ENCODE measurements at places on chromosomes 11 and 22.

DNA sequence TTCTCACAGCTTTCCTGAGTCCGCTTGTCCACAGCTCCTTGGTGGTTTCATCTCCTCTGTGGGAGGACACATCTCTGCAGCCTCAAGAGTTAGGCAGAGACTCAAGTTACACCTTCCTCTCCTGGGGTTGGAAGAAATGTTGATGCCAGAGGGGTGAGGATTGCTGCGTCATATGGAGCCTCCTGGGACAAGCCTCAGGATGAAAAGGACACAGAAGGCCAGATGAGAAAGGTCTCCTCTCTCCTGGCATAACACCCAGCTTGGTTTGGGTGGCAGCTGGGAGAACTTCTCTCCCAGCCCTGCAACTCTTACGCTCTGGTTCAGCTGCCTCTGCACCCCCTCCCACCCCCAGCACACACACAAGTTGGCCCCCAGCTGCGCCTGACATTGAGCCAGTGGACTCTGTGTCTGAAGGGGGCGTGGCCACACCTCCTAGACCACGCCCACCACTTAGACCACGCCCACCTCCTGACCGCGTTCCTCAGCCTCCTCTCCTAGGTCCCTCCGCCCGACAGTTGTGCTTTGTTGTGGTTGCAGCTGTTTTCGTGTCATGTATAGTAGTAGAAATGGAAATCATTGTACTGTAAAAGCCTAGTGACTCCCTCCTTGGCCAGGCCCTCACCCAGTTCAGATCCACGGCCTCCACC lies 11.7 kb downstream of the RASD2 start:
- DNase-seq, result no peak

- DNase-seq, result peak; percentile 21
Observed at GRCh38 chr22:47568700-47569099, 806.2 kb downstream of the TBC1D22A start.

DNA sequence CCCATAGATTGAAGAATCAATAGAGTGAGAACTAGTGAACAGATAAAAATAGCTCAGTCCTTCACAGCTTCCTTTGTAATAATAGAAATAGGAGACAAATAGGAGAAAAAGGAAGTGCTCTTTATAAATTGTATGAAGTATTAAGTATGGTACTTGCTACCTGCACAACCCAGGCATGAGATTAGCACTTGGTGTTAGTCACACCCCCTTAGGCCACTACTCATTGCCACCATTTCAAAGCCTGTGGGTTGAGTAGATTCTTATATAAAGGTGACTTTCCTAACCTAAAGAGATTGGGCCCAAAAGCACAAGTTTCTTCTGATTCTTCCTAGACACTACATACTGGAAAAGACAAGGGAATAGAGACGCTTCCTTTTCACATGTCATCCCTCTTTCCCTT lies 37.7 kb upstream of the ADORA2A start:
- no peak for DNase-seq

- DNase-seq, result peak; percentile 79
Observed at GRCh38 chr22:43343262-43343669, at the start of gene SCUBE1. Gene SCUBE1, minus strand, starts transcription at chr22:43343372. Its CDS starts 111 bp downstream, at chr22:43343261.

DNA sequence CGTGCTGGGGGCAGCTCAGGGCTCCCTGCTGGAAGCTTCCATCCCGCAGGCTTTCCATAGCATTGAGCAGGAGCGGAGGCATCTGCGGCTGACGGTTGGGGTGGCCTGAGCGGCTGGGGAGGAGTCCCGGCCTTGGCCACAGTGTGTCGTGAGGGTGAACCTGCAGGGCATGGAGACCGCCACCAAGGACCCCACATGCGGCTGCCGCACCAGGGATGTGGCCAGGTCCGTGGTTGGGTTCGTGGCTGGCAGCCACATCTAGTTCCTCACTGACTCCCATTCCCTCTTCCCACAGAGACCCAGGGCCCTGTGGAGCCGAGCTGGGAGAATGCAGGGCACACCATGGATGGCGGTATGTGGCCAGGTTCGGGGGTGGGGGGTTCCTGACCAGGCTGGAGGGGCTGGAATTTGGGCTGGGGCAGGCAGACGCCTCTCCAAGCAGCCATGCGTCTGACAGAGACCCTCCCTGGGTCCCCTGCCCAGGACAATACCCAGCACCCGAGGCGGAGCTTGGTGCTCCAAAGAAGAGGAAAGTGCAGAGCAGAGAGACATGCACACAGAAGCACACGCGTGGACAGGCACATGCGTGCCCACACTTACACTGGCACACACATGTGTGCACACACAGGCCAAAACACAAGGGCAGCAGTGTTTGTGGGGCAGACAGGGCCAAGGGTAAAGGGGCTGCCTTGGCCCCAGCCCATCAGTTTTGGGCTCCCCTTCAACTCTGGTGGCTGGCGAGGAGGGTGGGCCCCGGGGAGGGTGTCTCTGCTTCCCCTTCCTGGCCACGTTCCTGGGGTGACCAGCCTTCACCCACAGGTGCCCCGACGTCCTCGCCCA lies 2.7 kb downstream of the MUC5B start:
- DNase-seq, result peak; percentile 53

DNA sequence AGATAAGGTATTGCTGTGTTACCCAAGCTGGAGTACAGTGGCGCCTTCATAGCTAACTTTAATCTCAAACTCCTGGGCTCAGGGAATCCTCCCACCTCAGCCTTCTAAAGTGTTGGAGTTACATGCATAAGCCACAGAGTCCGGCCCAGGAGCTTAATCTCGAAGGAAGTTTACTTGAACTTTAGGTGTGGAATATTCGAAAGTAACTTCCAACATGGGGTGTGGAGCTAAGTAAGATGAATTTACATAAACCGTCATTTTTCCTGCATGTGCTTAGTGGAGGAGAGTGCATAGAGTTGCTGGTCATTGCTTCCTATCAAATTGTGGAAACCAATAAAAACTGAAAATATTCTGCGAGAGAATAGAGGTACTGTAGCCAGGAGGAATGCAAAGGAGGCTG lies 1.5 kb downstream of the ATG13 start:
- DNase-seq, result no peak

- no peak for DNase-seq
Observed at GRCh38 chr11:76459299-76459698, 14.5 kb downstream of the EMSY start.

DNA sequence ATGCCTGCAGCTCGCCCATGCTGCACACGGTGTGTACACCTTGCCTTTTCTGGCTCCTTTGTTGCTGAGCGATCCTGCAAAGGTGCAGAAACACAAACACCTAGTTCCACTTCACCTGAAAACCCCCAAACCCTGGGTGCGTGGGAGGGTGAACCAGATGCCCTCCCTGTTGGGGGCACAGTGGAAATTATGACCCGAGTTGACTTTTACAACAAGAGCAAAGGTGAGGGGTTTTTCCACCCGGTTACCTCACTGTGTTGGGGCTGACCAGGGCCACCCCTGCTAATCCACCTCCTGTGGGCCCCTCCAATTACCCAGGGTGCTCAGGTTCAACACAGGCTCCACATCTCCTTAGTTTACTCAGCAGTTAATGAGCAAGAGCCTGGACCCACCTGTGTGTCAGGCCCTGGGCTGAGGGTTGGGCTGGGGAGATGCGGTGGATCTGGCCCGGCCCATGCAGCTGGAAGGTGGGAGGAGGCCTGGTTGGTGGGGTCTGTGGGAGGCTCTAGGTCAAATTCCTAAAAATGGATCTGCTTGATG lies 42.1 kb downstream of the LRRC32 start:
- no peak for DNase-seq

GRCh38 chr11:77027275-77027674 lies 6.9 kb upstream of the B3GNT6 start:
- no peak for DNase-seq

DNA sequence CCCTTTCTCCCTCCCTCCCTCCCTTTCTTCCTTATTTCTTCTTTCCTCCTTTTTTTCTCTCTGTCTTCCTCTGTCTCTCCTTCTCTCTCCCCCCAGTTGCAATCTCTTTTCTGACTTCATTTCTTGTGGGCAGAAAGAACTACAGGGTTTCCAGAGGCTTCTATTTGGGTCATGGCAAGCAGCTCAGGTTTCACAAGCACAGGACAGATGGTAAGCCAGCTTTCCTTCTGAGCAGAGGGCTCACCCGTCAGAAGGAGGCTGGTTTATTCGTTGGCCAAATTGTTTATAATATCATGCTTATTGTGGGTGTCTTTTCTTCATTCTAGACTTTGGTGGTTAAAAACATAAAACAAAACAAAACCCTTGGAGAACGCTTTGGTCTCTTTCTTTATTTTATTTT lies 58.9 kb upstream of the CLMP start:
- no peak for DNase-seq

DNA sequence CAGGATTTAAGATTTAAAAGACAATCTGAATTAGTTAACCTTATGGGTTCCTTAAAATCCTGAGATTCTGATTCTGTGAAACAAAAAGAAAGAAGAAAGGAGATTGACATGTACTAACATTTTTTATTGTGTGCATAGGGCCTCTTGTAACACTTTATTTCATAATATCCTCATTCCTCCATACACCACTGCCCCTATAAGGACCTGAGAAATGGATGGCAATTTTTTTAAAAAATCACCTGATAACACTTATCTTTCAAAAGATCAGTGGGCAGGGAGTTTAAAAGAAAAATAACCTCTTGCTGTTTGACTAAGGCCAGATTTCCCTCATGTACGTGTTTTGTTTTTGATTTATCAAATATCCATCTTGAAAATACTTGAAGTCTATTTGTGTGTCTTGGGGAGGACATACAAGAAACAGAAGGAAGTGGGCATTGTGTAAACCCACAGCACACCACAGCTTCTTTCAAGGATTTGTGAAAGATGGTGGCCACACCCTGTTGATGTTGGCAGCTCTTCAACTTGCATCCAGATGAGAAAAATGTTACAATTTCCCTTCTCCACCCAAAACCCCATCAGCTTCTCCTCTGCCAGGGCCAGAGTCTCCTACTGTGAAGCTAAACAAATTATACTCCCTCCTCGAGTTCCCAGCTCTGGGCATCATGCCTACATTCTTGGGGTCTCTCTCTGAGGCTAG lies 35.0 kb upstream of the MPEG1 start:
- DNase-seq, result no peak

DNA sequence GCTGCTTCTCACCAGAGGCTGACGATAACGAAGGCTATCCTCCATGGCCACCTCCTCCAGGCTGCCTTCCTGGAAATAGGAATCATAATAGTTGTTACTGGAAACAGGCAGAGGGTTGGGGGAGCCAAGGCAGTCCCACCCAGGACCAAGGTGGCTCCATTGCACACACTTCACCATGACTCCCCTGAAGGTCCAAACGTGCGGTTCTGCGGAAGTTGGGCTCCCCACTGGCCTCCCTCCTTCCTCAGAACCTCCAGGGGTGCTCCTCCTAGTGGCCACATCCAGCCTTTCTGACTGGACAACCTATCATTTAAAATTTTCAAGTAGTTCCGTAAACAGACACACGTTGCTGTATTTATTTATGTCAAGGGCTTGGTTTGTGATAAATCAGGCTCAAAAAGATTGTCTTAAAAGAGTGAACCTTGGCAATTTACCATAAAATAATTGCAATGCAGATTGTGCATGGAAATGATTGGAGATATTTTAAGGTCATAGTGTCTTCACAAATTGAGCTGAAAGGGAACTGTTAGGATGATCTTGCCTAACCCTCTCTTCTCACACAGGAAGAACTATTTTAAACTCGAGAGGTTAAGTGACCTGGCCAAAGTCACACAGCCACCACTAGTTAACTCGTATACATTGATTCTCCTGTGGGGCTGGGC lies 1.4 kb upstream of the TCN2 start:
- peak; percentile 70 for DNase-seq

DNA sequence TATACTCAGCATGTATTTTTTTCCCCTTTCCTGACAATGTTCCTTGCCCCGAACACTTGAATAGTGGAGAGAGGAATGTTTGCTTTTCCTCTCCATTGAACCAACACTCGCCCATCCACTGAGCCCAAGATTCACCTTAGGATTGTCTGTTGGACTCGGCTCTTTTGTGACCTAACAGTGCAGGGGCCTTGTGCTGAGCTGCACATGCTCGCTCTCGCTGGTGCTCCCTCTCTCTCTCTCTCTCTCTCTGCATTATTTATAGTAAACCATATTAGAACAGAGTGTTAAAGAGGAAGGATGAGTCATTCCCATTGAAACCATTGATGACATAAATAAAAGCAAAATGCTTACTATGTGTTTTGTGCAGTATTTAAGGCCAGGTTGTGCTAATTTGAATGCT lies 20.7 kb downstream of the ZBTB16 start:
- DNase-seq, result no peak

GRCh38 chr11:59857439-59858434 lies 8.6 kb downstream of the TCN1 start:
- DNase-seq, result no peak

DNA sequence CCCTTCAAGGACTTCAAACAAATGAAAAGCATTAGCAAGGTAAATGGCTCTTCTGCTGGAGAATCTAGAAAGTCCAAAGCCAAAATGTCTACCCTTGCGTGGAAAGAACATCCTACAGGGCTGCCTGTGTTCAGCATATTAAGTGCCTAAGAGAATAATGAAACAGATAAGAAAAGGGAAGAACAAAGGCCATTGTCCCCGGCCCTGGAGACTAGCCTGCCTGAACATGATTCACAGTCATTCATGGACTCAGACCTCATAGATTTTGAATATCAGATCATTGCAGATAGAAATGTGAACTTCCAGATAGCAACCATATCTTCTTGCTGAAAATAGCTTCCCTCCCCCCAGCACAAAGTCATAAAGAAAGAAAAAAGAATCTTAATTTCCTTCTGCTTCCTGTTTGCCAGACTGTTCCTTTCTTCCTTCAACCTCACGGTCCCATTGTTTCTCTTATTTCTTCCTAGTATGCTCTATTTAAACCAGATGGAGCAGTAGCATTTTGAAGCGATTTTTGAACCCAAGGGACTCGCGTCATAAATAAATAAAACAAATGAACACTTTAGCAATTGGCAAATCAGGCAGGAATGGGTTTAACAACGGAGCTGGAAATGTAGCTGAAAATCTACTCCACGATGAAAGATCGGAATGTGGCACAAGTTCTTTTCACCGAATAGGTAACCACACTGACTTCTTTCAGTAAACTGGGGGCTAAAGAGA lies 408.2 kb upstream of the CCDC90B start:
- no peak for DNase-seq

DNA sequence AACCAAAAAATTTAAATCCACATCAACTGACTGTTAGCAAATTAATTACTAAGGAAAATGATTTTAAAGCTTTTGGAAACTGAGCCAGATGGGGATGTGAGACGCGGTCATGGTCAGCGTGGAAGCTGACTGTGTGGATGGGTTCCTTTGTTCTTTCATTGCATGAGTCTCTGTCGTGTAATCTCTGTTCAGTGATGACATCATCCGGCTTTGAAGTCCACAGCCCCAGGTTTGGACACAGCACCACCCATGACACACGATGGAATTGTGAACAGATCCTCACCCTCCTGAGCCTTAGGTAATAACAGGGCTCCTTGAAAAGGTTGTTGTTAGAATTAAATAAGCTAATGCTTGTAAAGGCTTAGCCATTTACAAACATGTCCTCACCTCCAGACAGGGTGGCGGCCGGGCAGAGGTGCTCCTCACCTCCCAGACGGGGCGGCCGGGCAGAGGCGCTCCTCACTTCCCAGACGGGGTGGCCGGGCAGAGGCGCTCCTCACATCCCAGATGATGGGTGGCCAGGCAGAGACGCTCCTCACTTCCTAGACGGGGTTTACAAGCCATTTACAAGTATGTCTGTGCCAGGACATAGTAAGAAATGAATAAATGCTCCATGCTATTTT lies 677.3 kb downstream of the TBC1D22A start:
- no peak for DNase-seq
